Activated naive CD4-positive, alpha-beta T cell (primary cell): ENCODE measurements at places on chromosomes 6 and 20.

DNA sequence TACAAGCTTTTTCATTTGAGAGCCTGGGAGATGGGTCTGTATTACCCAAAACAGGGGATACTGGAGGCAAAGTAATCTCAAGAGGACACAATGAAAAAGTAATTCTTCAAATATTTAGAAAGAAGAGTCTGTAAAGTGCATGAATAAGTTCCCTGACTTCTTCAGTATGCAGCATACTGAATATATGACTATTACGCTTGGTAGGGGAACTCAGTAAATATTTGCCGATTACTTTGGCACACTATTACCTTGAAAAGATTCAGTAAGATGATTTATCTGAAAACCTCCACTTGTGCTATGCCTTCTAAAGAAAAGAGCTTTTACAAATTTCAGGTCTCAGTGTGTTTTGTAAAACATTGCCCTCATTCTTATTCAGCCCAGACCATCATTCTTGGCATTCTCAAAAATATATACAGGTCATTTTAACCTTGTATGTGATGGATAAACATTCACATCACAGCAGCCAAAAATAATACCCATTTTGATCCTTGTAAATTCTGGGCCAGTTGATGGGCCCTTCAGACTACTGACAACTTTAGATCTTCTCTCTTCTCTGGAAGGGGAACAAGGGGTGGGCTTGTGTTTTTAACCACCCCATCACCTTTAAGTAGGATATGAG is 125.9 kb downstream of the EDN1 start:
- DNase-seq = no peak

DNA sequence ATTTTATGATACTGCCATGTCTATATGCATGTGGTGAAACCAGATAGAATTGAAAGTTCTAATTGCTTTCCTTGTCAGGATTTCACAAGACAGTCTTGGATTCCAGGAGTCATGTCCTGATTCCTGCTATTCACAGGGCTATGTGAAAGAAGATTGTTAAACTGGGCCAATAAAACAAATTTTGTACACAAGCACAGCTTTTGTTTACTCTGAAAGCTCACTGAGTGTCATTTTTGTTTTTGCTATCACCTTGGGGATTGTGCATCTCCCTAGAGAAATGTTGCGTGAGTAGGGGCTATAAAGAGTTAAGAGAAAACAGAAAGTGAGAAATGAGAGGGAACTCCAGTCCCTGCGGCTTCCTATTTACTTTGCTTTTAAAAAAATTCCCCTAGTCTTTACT is 627.5 kb downstream of the PKHD1 start:
- no peak for DNase-seq

DNA sequence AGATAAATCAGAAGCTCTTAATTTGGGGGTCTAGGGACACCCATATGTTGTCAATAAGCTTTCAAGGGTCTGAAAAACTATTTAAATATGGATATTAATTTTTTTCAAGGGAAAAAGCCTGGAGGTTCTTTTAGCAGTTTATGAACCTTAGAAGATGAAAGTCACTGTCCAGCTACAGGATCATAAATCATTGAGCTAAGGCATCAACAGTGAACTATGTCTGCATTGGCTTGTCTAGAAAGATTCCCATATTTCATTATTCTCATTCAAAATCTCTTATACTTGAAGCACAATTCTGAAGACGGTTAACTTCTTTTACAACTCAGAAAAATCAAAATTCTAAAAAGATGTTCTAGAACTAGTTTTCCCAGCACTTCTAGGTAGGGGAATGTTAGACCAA is 34.9 kb upstream of the SNX9 start:
- DNase-seq = no peak

DNA sequence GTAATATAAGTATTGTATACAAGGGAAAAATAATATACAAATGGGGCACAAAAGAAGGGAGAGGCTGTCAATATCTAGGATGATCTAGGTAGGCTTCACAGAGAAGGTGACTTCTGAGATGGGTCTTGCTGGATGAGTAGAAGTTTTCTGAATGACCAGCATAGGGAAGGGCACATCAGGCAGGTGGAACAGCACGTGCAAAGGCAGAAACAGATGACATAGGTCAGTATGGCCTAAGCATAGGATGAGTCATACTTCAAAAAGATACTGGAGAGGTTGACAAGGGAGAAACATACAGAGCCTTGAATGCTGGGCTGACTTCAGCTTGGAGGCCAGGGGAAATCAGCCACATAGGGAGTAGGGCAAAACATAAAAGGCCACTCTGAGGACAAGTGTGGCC is 31.9 kb upstream of the SIRPA start:
- no peak for DNase-seq

DNA sequence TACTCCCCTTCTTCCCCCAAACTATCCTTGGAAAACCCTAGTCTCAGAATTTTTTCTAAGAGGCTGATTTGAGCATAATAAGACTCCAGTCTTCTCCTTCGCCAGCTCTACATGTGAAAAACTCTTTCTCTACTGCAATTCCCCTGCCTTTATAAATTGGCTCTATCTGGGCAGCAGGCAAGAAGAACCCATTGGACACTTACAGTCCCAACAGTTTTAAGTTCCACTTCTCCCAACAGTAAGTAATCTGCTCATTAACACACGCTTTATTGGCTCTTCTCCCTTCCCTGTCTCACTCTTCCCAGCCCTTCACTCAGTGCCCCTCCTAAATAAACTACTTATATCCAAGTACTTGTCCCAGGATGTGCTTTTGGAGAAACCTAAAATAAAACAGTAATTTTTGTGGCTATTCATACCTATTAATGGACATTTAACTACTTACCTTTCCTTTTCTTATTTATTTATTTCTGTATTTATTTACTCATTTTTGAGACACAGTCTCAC is 11.1 kb upstream of the DDR1 start:
- no peak for DNase-seq

DNA sequence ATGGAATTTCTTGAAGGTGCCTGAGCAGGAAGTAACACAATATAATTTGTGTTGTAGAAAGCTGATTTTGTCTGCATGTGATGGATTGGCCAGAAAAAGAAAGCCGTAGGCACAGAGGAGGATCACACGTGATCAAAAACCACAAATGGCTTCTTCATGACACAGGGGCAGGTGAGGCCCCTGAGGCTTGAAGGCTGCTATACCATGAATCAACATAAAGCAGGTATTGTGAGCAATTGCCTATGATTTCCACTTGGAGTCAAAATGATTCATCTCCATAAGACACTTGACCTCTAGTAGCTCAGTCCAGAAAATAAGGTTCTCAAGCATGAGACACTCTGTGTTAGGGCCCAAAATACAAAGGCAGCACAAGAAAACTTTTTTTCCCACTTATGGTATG is 42.4 kb upstream of the EYA4 start:
- DNase-seq = no peak

DNA sequence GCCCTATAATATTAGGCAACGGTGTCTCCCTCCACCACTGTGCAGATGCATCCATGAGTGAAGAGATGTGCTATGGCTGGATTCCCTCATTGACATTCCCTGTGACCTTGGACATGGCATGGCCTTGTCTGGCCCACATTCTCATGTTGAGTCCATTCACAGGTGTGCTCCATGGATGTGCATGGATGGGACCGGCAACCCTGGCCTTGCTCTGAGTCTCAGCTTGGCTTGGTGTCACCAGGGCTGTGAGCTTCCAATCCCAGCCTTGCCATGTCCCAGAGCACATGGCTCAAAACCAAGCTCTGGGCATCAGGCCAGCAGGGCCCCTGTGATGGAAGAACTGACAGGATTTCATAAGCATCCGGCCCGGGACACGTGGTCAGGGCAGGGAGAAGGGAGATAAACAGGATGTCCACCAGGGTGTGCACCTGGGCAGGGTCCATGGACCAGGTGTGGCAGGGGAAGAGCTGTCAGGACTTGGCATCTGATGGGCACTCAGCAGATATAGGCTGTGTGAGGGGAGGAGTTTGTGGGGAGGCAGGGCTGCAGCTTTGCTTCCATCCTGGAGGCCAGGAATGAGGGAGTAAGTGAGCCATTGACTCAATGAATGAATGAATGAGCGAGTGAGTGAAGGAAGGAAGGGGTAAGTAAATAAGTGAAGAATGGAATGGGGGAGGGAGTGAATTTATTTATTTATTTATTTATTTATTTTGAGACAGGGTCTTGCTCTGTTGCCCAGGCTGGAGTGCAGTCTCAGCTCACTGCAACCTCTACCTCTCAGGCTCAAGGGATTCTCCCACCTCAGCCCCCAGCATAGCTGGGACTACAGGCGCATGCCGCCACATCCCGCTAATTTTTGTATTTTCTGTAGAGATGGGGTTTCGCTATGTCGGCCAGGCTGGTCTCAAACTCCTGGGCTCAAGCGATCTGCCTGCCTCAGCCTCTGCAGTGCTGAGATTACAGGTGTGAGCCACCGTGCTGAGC is 15.7 kb downstream of the NRSN2 start:
- no peak for DNase-seq

GRCh38 chr6:36223706-36224105 is 27.2 kb downstream of the BRPF3 start:
- DNase-seq = no peak

DNA sequence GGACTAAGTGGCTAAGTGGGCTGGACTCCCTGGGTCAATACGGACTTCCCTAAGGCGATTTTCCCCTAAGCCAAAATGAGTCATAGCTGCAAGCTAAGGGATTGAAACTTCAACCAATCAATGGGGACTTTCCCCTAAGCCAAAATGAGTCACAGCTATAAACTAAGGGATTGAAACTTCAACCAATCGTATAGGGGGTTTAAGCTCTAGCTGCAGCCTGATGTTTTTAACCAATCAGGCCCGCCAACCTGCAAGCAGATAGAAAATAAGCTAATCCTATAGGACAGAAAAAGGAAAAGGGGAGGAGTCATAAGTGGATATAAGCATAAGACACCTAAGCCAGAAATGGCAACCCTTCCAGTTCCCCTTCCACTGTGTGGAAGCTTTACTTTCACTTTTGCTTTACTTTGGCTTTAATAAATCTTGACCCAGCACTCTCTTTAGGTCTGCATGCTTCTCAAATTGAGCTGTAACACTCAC is 655.0 kb upstream of the HS3ST5 start:
- no peak for DNase-seq
